ENCODE measurements at places on chromosomes 4 and X. TPM values are rescaled to one million over a fixed set of nuclear protein-coding genes. Genes with fewer than 3 reads are reported as not detected.
A peak's percentile ranks its signal among the peaks of the same experiment; 100 is the strongest.

UPF3B gene
- 1.0 TPM for total RNA-seq

DNA sequence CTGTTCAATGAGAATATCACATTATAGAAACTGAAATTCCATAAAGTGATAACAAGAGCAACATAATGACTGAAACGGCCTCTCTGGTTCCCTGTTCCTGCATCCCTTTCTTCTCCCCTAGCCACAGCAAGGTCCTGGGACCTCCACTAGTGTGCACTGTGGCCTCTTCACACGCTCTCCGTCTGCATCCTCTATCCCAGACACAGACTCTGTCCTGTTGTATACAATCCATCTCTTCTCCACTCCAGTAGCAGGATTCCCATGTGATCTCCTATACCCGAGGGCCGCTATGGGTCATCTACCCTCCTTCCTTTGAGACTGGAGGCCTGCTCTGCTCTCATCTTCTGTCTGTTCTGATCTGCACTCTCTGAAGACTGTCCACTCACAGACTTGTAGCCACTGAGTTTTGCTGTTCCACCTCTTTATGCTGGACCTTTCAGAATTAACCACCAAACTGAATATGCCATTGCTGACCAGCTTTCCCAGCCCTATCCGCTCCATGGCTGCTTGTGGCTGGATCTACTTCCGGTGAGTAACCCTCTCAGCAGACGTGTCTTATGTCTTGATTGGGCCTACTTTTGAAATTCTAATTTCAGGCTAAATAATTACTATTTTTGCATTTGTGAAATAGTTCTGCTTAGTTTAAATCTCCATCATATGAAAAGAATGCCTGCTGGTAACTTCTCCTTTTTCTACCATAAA is 105.1 kb upstream of the NAP1L5 start:
- no peak for DNase-seq

- DNase-seq: no peak
These were observed 190.3 kb upstream of the SPOCK3 start for GRCh38 chr4:167424341-167425256.

GRCh38 chr4:87224141-87224923 is 3.9 kb upstream of the KLHL8 start:
- DNase-seq: no peak

PRSS12 gene
- total RNA-seq: 2.0 TPM

DNA sequence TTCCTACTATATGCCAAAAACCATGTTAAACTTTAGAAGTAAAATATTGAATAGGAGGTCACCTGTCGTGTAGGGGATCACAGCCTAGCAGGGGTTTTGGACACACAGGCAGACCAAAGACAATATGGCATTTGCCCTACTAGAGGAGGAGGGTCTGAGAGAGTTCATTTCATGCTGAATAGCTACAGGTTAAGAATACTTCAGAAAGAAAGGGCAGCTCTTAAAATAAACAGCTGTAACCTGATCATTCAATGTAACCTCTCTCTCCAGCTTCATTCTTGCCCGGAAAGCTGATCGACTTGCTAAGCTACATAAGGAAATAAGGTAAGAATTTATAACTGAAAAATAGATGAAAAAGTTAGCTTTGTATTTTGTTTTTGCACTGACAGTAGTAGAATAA is 79.9 kb downstream of the MAOA start:
- DNase-seq: no peak

DNA sequence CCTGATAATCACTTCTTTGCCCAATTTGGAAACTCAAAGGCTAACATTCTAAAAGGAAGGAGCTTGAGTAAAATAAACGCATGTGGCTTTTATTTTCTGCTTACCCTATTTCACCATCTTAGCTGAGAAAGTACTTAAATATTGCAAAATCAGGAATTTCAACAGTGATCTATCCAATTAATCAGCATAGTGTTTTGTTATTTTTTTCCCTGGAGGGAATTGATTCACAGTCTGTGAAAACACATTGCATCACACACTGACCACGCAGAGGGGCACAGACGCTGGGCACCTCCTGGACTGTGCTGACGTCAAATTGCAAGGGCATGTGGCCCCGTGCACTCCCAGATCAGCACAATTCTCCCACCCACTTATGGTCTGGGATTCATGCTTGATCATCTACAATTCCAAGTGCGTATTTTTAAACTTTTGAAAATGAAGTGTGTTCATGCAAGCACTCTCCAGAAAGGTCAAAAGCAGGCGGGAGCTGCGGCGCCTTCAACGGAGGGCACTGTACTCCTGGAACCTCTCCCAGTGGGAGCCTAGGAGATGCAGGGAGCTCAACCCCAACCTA is 320.6 kb upstream of the PPARGC1A start:
- peak; percentile 98 for DNase-seq

DNA sequence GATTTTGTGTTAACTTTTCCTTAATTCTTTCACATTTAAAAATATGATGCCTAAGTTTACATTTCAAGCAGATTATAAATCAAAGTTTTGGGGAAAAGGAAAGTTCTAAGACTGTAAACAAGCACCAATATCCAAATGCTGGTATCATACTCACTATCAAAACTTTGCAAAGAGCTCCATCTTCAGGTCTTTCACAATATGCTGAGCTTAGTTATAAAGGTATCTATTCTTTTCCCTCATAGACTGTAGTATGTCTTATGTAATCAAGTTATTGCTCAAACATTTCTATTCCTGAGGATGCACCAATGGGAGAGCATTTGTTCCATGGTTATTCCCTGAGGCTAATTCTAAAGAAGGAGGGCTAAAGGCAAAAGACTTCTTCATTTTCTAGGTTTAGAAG is 207.9 kb upstream of the FAM241A start:
- DNase-seq: peak; percentile 53

- no peak for DNase-seq
These were observed 62.0 kb downstream of the SLAIN2 start for GRCh38 chr4:48403358-48403757.

DNA sequence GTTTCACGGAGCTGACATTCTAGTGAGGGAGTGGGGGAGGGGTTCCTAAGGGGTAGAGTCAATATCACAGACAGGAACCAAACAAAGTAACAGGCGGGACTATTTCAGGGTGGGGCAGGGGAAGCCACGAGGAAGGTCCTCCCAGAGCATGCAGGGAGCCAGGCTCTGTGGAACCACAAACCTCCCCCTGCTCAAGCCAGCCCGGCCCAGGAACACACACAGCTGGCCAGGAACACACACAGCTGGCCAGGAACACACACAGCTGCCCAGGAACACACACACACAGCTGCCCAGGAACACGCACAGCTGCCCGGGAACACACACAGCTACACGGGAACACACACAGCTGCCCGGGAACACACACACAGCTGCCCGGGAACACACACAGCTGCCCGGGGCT is 24.8 kb downstream of the EVC2 start:
- DNase-seq: no peak

VCX gene
- total RNA-seq: not detected

DNA sequence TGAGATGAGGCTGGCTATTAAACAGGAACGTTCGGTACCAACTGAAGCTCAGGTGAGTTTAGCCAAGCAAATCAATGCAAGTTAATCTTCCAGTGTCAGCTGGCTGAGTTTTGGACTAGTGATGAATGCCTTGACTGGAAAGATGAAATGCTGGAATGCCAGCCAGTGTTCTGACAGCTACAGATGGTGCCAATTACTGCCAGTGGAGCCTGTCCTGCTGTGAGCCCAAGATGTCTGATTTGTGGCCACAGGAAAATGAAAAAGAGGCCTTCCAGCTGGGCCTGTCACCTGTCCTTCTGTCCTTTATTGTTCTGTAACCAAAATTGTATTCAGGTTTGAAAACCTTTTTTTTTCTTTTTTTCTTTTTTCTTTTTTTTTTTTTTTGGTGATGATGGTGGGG is 223.1 kb downstream of the AFF2 start:
- no peak for DNase-seq

MAML3 gene
- total RNA-seq: 2.0 TPM

GRCh38 chr4:5887011-5887360 is 5.9 kb downstream of the CRMP1 start:
- DNase-seq: no peak

BCLAF3 gene
- total RNA-seq: 20.7 TPM

DNA sequence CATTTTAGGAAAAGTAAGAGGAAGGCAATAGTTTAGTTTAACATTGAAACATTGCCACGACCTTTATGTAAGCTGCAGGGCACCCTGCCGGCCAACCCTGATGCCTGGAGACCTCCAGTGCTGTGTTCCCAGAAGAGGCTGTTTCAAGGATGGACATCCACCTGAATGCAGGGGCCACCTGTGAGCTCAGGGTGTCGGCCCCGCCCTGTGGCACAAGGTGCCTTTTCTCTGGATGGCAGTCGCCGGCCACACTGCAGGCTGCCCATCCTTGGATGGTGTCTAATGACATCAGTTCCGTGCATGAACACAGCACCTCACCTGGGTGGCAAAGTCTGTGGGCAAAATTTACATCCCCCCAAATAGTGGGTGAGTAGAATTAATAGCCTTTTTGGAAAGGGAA is 180.0 kb downstream of the AFAP1 start:
- DNase-seq: no peak

DNA sequence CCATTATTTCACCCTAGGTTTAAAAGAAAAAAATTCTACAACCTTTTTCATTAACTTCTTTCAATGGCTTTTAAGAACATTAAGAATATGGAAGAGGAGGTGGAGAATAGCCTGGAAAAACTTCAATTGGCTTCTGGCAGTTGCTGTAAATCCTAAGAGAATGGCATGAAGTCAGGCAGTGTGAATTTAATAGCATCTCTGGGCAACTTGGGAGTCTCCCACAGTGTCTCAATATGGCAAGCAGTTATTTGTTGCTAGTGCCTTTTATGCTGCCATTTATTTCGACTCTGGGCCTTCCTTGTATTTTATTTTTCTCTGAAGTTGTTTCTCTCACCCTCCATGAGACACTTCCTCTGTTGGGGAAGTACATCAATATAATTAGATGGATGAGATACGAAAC is 322.1 kb downstream of the CBLL2 start:
- no peak for DNase-seq
